ENCODE measurements at places on chromosomes 3 and 15. TPM values are rescaled to one million over a fixed set of nuclear protein-coding genes. Genes with fewer than 3 reads are reported as not detected.

Gene SUCNR1
- total RNA-seq, result not detected

Gene ISLR
- total RNA-seq, result under 0.01 TPM

Gene GABRB3
- 0.54 TPM for total RNA-seq

Gene NAA80
- total RNA-seq, result 3.1 TPM

Gene FBXL22
- 0.28 TPM for total RNA-seq

Gene GRK7
- not detected for total RNA-seq

Gene KLF15
- 0.18 TPM for total RNA-seq

DNA sequence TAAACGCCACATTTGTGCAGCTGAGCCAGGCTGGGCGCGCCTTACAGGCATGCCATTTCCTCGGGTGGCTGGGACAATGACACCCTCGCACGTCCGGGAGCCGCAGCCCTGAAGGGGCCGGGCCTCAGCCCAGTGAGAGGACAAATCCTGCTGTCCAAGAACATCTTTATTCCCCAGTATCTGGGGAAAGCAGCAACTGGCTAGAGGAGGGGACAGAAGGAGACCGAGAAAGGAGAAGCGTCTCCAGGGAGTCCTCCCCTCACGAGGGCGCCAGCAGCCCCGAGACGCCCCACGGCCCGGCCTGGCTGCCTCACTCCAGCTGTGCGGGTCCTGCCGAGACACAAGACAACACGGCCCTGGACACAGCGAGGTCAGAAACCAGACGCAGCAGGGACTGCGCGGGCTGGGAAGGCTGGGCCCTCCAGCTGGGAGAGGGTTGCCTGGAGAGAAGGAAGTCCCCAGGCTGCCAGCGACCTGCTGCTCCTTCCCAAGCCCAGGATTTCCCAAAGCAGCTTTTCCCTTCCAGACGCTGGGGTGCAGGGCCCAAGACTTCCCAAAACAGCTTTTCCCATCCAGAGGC is 130.2 kb downstream of the CHSY1 start:
- peak; percentile 74 for DNase-seq

GRCh38 chr3:12458901-12459300 is 25.4 kb upstream of the TSEN2 start:
- DNase-seq, result no peak

DNA sequence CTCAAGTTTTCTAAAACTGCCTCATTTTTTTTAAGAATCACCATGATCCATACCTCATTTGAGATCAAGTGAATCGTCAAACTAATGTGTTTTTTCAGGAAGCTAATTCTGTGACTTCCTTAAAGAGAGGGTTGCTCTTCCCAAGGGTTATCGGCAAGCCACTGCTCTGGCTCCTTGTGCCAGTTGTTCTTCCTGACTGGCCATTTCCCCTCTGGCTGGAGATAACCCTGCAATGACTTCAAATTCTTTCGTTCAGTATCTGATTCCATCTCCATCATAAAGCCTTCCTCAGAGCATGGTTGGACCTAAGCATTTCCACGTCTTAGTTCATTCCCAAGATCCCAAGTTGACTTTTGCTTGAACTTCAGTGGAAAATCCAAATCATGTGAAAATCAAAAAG is 167.1 kb downstream of the MECOM start:
- no peak for DNase-seq

GRCh38 chr3:124281453-124282316 is 289.8 kb upstream of the ROPN1 start:
- DNase-seq, result peak; percentile 55

DNA sequence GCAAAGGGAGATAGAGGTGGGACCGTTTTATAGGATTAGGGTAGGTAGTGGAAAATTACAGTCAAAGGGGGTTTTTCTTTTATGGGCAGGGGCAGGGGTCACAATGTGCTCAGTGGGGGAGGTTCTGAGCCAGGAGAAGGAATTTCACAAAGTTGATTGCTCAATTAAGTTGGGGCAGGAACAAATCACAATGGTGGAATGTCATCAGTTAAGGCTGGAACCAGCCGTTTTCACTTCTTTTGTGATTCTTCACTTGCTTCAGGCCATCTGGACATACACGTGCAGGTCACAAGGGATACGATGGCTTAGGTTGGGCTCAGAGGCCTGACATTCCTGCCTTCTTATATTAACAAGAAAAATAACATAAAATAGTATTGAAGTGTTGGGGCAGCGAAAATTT is 453.8 kb downstream of the VGLL3 start:
- no peak for DNase-seq

DNA sequence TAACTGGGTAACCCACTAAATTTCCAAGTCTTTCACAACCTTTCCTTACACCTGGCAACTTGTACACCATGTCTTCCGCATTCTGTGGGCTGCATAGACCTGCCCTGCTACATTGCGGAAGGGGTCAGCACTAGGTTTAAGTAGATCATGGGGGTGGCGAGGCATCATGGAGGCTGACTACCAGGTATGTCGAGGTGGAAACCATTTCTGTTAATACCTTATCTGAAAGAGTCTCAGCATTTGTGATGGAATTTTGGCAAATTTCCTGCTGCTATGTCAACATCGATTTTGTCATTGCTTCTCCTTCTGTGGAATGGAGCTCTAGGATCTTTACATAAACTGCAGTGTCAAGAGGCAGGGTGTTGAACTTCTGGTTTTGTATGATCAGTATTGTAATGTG is 187.2 kb downstream of the GHSR start:
- DNase-seq, result no peak

DNA sequence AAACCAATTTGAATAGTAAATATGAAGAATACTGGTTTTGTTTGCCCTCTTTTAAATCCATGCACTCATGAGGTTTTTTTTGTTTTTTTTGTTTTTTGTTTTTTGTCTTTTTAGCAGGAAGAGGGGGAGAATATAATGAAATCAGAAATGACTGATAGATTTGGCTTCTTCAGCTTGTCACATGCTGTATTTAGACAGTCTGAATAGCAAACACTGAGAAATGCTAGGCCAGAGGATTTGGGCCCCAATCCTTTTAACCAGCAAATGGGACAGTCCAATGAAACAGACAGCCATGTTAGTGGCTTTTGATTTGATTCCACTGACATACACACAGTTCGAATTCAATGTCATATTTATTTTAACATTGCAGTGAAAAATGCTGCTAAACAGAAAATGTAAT is 14.2 kb upstream of the CEP152 start:
- DNase-seq, result no peak

GRCh38 chr3:51986010-51986947 is 2.9 kb downstream of the ACY1 start:
- no peak for DNase-seq

DNA sequence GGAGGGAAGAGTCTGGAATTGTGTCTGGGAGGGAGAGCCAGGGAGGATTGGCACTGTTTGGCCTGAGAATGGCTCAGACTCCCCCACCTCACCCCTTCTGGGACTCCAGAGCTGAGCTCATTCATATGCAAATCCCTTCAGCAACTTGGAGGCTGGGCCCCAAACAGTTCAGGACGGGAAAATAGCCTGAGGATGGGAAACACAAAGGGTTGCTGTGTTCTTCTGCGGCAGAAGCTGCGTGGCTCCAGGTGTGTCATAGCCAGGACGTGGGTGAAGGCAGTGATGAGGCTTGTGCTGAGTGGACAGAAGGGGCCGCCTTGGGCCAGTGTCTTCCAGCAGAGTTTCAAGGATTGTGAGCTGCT is 16.6 kb downstream of the MASP1 start:
- DNase-seq, result no peak

- DNase-seq, result no peak
Measured at GRCh38 chr3:31890742-31891469, 90.2 kb downstream of the OSBPL10 start.

DNA sequence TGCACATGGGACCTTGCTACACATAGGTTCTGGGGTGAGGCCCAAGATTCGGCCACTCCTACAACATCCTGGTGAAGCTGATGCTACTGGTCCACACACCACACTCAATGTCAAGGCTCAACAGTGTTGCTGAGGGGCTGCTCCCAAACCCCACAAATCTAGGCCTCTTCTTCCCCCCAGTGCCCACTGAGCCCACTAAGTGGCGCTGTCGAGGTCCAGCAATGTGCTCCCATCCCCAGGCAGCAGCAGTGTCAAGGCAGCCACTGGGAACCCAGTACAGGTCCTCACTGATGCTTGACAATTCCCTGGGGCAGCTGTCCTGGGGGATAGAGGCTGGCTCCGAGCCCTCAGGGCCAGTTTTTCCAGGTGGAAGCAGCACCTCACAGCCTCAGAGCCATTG is 21.5 kb downstream of the SCN5A start:
- no peak for DNase-seq

GRCh38 chr3:102057781-102058421 is 208.6 kb downstream of the NFKBIZ start:
- DNase-seq, result no peak
